Stimulated activated naive CD4-positive, alpha-beta T cell (primary cell): ENCODE measurements at places on chromosomes 4 and X.

DNA sequence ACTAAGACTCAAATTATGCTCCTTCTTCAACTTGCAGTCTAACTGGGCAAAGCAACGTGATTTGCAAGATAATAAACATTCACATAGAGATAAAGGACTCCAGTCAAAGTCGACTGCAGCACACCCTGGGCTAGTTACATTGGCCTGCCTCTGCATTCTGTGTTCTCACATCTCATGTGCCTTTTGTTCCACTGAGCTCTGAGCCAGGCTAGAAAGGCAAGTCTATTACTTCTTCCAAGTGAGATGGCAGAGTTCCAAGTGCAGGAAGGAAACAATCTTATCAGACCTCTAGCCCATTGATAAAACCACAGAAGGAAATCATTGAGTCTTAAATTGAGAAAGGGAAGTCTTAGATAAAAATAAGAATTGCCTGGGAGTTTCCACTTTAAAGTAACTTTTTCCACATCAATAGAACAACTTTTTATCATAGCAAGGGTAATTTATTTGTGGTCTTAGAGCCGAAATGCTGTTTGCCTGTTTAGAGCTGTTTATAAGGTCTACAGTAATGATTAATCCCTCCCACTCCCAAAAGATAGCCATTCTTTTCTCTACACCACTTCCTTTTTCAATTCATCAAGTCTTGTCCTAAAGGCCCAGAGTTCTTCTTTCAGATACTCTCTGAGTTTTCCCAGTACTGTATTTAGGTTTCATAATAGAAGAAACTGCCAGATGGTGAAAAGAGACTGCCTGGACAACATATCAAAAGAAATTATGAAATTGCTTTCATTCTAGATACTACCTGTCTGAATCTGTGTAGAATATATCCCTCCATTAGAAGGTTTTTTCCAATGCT is 200.2 kb downstream of the GUCY2F start:
- no peak for DNase-seq

DNA sequence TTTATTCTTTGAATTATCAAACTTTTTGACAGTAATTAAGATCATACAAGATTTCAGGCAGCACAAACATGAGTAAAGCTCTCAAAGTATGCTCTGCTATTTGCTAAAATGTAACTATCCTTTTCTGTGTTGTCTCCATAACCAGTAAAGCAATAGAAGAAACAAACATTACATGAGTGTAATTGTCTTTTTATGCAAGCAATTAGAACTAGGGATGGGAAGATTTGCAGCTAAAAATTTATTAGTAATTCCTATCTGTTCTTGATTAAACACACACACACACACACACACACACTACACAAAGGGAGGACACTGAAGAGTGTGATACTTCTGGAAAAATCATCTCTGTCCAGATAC is 512.9 kb downstream of the FAT4 start:
- DNase-seq, result no peak

GRCh38 chrX:152070144-152070543 is 68.2 kb downstream of the MAGEA10 start:
- no peak for DNase-seq

DNA sequence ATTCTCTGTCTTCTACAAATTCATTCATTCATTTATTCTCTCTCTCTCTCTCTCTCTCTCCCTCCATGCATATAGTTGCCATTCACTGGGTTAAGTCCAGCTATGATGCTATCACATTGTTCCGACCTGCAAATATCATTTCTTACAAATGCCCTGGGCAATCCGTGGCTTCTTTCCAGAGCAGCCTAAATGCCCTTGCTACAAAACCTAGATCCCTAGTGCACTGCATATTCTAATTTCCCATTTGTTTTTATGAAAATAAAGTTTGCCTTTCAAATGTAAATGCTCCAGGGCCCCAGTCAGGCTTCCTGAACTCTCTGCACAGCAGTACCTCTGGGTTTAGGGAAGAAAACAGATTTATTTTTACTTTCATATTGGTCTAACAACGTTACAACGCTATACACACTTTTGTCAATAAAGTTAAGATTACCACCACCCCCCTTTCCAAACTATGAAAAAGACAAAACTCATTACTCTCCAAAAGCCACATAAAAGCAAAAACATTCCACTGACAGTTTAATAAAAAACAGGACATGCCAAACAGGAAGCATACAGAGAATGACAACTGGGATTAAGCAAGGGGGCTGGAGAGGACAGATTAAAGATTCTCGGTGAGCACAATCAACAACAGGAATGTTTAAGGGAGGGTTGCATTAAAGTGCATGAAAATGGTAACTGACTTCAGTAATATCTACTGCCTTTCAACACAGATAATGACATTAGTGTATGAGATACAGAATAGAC is 104.3 kb downstream of the USP46 start:
- no peak for DNase-seq

DNA sequence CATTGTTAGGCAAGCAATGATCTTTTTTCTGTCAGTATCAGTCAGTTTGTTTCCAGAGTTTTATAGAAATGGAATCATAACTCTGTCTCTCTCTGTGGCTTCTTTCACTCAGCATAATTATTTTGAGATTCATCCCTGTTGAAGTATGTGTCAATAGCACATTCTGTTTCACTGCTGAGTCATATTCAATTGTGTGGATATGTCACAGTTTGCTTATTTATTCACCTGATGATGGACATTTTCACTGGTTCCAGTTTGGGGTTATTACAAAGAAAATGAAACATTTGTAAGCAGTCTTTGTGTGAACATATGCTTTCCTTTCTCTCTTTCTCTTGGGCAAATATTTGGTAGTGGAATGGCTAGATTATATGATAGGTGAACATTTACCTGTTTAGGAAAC is 10.2 kb upstream of the ZNF718 start:
- DNase-seq, result no peak

- DNase-seq, result peak; percentile 81
Measured at GRCh38 chrX:131747173-131747572, 203.3 kb downstream of the OR13H1 start.

DNA sequence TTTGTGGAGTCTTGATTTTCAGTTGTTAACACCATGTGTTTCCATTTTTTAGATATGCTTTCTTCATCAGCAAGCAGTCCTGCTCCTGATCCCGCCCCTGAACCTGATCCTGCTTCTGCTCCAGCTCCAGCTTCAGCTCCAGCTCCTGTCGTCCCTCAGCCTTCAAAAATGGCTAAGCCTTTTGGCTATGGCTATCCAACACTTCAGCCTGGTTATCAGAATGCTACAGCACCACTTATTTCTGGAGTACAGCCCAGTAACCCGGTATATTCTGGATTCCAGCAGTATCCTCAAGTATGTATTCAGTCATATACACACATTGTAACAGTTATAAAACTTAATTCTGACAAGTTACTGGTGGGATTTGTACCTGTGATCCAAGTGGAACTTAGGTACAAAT is 60.9 kb downstream of the SEC24B start:
- DNase-seq, result no peak

DNA sequence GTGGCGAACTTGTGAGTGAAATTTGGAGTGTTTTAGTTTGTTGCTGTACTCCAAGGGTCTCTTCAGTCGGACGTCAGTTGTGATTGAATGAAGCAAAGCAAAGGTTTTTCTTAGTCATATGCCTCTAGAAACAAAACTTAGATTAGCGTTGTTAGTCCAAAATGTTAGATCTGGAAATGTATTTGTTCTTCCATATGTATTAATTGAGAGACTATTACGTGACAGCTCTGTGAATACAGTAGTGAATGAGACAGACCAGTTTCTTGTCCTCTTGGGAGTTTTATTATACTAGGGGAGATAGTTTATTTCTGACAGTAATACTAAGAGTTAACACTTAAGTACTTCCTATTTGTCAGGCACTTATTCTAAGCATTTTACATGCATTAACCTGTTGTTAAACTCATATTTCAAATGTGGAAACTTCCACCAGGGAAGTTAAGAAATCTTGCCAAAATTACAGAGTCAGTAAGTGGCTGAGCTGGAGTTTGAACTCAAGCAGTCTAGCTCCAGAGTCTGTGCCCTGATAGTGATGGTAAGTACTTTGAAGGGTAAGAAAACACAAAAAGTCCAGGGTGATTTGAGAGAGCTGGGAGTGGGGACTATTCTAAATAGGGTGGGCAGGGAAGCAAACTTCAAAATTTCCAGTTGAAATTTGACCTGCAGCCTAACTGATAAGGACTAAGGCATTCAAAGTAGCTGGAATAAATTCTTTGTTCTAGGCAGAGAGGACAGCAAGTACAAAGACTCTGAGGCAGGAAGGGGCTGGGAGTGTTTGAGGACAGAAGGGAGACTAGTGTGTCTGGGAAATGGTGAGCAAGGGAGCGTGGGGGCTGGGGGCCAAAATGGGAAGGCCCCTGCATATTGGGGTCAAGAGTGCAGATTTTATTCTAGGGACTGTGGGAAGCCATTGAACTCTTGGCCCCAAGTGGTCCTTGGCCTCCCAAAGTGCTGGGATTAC is 17.0 kb downstream of the ADD1 start:
- no peak for DNase-seq

- no peak for DNase-seq
Measured at GRCh38 chrX:72025236-72025770, 106.4 kb downstream of the RTL5 start.

DNA sequence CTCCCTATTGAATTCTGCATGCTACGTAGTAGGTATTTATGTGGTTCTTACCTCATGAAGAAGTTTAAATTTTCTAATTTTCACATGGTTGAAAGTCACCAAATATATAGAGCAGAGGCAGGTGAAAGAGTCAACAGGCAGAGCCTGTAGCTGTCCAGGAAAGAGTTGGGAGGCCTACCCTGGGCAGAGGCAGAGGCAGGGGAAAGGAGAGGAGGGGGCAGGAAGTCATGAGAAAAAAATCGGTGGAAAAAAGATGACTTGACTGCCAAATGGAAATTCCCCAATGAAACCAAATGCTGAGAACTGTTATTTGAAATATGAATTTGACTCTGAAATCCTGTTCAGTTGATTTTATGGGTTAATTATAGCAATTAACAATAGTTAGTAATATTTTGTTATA is 23.1 kb upstream of the GPR34 start:
- DNase-seq, result no peak

- no peak for DNase-seq
Measured at GRCh38 chr4:168585168-168586091, 88.6 kb downstream of the PALLD start.

GRCh38 chr4:19577097-19577496 is 674.6 kb upstream of the SLIT2 start:
- no peak for DNase-seq

GRCh38 chr4:39931441-39931901 is 46.2 kb downstream of the PDS5A start:
- DNase-seq, result no peak

DNA sequence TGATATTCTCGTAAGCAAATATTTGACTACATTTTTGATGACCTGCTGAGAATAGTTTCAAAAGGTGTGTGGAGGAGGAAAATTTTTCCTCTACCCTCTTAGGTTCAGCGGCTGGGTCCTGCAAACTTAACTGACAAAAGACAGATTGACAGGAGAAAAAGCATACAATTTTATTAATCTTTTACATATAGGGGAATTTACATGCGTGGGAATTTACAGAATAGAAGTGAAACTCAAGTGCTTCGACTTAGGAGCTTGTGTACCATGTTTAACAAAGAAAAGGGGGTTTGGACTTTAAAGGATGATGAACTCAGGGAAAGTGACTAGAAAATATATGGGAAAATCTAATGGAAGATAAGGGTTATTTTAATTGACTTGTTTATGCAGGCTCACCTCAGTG is 2.5 kb downstream of the HERC6 start:
- DNase-seq, result no peak

DNA sequence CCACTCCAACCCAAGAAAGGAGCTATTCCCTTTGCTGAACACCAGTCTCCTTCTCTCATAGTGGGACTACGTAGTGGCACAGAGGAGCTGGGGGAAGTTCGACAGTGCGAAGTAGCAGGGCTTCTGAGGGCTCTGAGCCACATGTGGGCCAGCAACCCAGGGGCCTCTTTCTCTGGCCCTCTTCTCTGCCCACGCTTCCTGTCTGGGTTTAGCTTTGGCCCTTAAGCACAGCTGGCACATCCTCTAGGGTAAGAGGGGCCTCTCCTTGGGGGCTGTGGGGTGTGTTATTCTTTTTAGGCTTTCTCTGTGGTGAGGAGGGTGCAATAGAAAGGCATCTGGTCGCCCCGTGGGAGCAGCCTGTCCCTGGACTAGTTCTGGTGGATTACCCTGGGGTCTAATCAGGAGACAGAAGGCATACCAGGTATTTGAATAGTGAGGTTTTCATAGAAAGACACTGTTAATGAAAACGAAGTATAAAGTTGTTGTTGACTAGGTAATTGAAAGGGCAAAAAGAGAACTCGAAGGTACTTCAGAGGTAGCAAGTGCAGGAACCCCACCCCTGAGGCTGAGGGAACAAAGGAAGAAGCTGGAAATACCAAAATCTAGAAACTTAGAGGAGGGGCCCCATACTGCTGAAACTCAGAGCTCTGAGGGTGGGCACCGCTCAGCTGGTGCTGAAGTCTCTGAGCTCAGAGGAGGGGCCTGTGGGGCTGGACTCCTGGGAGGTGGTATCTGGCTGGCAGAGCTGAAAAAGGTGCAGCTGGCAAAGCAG is 151.9 kb upstream of the RPS6KA3 start:
- no peak for DNase-seq

DNA sequence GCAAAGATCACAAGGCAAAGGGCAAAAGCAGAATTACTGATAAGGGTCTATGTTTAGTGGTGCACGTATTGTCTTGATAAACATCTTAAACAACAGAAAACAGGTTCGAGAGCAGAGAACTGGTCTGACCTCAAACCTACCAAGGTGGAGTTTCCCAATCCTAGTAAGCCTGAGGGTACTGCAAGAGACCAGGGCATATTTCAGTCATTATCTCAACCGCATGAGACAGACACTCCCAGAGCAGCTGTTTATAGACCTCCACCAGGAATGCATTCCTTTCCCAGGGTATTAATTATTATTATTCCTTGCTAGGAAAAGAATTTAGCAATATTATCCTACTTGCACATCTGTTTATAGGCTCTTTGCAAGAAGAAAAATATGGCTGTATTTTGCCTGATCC is 51.5 kb downstream of the NPNT start:
- no peak for DNase-seq

DNA sequence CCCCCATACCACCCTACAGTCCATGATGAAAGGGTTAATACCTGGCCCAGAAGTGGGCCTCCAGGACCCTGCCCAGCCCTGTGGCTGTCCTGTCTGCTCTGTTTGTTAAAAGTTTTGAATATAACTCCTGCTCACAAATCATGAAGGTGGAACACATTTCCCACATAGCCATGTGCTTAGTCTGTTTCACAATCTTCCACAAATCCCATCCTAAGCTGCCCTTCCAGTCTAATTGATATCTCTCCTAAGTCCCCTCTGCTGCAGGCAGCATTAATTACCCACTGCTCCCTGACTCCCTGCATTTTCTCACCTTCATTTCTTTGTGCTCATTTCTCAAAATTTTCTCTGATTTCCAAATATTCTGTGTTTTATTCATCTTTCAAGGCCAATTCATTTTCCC is 142.6 kb downstream of the AASDH start:
- DNase-seq, result no peak

GRCh38 chr4:8015512-8015911 is 75.9 kb upstream of the AFAP1 start:
- no peak for DNase-seq

GRCh38 chrX:81261576-81261975 is 59.7 kb downstream of the SH3BGRL start:
- DNase-seq, result no peak
